CD4-positive, alpha-beta memory T cell (primary cell): ENCODE measurements at places on chromosomes 5 and 9.

- no peak for DNase-seq
Measured at GRCh38 chr9:20408513-20408912, 213.8 kb downstream of the MLLT3 start.

DNA sequence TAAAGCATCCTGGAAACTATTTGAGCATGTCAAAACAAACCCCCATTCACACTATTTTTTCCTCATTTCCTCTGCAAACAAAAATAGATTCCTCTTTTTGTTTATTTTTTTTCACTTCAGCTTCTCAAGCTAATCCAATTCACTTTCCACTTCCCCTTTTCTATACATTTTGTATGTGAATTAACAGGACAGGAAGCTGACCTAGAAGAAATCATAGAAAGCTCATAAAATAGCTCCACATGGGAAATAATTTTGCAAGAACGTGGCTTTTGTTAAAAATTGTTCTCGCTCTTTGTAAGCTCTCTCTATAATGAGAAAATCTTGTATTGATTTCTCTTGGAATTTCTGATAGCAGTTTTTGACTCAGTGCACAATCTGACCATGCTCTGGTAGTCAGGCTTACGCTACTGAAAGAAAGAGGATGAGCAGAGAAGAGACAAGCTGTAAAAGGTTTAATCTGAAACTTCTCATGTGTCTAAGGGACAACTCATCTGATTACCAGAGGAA, 215.8 kb downstream of the ADAMTS12 start:
- no peak for DNase-seq

- DNase-seq: no peak
Measured at GRCh38 chr9:127912882-127913281, 4.0 kb downstream of the ST6GALNAC4 start.

GRCh38 chr5:33938507-33938796, 2.3 kb downstream of the RXFP3 start:
- no peak for DNase-seq

- no peak for DNase-seq
Measured at GRCh38 chr9:137099231-137099630, 12.4 kb downstream of the MAN1B1 start.

GRCh38 chr5:126619781-126620180, 19.0 kb downstream of the PHAX start:
- no peak for DNase-seq
